ENCODE measurements at places on chromosomes 3 and 15.
A peak's percentile ranks its signal among the peaks of the same experiment; 100 is the strongest.

- DNase-seq: peak; percentile 57
These were observed 8.7 kb upstream of the GPD1L start for GRCh38 chr3:32097768-32098167.

DNA sequence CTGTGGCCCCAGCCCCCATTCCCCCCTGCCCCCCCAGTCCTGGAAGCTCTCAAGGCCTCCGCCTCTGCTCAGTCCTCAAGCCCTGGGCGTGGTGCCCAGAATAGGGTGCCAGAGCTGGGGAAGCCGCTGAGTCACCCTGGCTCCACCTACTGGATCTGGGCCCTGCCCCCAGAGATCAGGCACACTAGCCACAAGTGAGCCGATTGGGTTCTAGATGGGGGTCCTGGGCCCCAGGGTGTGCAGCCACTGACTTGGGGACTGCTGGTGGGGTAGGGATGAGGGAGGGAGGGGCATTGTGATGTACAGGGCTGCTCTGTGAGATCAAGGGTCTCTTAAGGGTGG, 5.7 kb downstream of the EIF4G1 start:
- DNase-seq: no peak

GRCh38 chr3:54951405-54951804, 23.5 kb upstream of the LRTM1 start:
- no peak for DNase-seq

DNA sequence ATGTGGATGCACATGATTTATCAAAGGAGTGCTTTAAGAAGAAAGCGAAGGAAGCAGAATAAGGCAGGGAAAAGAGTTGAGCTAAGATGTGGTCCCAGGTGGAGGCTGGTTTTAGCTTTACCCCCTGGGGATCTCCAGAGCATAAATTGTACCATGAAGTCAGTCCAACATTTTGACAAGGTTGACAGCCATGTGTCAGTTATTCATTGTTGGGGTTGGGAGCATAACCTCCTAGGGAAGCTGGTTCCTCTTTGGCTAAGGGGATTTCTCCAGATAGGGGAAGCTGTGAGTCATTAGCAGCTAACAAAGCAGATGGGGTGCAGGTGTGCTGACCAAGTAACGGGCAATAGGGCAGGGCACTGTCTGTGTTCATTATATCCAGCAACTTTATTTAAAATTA, 123.7 kb upstream of the IGSF10 start:
- DNase-seq: no peak

GRCh38 chr3:143208976-143209714, 89.6 kb downstream of the CHST2 start:
- peak; percentile 45 for DNase-seq

- no peak for DNase-seq
These were observed 7.0 kb downstream of the MELTF start for GRCh38 chr3:197022405-197023231.

- no peak for DNase-seq
These were observed 175.4 kb downstream of the SUCNR1 start for GRCh38 chr3:152048831-152049230.

- no peak for DNase-seq
These were observed 24.7 kb downstream of the KAT2B start for GRCh38 chr3:20064796-20065564.

- DNase-seq: no peak
These were observed 6.7 kb downstream of the ARGFX start for GRCh38 chr3:121574449-121574848.
